ENCODE measurements at places on chromosomes 1 and 21.

- no peak for DNase-seq
These were observed 87.0 kb downstream of the TNR start for GRCh38 chr1:175656416-175656815.

DNA sequence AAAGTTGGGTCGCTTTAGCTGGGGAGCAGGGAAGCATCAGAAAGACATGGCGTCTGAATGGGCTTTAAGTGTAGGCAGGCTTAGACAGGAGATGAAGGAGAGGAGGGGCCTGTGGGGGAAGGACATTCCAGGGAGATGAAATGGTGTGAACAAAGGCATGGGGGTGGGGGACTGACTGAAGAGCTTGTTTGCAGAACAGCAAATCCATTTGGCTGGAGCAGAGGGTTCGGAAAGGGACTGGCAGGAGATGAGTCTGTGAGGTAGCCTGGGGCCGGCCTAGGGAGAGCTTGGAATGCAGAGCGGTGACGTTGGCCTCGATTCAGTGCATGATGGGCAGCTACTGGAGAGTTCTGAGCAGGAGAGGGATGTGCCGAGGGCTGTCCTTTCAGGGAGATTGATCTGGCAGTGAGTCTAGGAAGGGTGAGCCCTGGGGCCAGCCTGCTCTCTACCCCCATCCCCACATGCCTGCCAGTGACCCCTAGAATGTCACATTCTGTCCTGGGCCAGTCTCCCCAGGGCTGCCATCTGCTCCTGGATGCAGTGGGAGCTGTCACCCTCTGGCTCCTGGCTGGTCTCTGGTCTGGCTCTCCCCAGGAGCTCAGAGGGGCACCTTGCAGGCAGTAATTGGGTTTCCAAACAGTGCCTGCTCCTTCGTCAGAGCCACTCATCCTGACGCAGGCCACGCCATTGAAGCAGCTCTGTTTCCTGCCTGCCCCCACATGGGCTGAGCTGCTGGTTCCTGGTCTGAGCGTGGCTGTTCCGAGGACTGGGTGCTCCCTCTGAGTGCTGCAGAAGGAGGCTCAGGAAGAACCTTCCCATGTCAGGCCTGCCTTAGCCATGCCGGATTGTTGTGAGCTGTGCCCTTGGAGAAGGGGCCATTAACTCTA, 22.3 kb upstream of the TMEM222 start:
- DNase-seq: no peak

GRCh38 chr1:20200966-20201365, 14.6 kb upstream of the PLA2G2C start:
- no peak for DNase-seq

DNA sequence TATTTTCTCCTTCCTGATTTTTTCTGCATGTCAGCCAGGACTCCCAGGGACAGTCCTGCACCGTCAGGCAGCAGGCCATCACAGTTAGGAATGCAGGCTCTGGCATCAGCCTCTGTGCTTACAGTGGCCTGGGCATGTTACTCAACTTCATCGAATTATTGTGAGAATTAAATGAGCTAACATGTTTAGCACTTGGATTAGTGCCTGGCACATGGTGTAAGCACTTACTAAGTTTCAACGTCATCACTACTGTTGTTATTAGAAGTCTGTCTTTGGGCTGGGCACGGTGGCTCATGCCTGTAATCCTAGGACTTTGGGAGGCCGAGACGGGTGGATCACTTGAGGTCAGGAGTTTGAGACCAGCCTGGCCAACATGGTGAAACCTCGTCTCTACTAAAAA, 45.1 kb downstream of the SCCPDH start:
- no peak for DNase-seq

DNA sequence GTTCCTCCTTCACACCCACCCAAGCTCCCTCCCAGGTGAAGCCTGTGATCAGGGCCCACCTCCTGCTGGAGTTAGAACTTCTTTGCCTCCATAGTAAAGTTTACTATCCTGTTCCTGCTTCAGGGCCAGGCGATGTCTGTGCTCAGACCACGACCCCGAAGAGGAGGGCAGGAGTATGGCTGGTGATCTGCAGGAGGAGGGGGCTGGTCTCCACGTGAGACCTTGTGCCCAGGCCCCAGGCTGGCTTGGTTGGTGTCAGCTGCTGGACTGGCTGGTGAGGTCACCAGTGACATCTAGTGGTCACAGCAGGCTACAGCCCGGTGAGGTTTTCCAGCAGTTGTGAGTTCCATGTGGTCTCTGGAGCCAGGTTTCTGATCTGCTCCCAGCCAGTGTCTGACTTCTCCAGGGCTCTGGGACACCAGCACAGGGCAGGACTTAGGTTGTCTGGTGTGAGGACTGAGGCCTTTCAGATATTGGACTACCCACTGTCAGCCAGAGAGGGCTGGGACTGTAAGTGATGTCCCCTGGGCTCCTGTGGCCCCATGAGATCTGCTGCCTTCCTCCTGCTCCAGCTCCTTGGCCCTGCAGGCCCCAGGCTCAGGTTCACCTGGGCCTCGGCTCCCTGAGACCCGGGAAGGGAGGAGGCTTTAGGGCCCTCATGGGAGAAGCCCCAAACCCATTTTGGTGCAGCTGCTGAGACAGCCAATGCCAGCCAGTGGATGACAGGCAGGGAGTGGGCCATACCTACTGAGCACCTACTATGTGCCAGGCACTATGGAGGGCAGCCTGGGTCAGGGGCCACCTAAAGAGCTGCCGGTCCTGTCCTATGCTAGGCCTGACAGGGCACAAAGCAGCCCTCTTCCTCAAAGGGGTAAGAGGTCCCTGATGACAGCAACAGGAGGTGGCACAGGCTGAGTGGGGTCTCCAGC, 6.0 kb upstream of the UBL4B start:
- DNase-seq: peak; percentile 50

GRCh38 chr1:89671775-89672488, 39.0 kb downstream of the LRRC8C start:
- peak; percentile 72 for DNase-seq

- no peak for DNase-seq
These were observed 86.2 kb upstream of the GNG12 start for GRCh38 chr1:67919274-67920072.

DNA sequence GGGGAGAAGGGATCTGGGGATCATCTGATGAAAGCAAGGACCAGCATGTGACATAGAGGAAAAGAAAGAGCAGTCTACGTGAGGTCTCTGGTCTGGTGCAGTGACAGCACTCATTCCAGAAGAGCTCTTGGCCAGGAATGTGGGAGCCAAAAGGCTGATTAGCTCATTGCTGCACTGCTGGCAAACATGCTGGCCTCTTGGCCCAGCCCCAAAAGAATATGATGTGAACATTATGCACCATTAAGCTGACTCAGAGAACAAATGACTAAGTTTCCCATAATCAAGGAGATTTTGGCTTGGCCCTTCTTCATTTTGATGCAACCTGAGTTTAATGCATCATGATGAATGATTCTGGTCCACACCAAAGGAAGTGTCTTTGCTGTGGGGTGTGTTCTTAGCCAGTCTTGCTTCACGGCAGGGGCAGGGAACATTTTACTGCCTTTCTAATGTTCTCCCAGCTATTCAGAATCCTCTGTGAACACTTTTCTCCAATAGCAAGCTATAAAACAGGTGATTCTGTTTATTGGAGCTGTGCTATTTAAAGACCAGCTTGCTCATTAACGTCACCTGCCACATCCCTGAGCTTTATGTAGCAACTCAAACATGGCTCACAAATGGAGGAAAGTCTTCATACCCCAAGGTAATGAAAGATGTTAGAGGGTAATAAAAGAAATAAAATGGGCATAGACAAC, 55.1 kb downstream of the PCBP3 start:
- DNase-seq: no peak

- DNase-seq: no peak
These were observed 199.0 kb downstream of the OLFM3 start for GRCh38 chr1:101797722-101798121.

All from Panc1 (cell line).